DMS 273 treated with DMSO at 0.1 percent for 48 hours (cell line): ENCODE measurements at places on chromosomes 5 and 9.

DNA sequence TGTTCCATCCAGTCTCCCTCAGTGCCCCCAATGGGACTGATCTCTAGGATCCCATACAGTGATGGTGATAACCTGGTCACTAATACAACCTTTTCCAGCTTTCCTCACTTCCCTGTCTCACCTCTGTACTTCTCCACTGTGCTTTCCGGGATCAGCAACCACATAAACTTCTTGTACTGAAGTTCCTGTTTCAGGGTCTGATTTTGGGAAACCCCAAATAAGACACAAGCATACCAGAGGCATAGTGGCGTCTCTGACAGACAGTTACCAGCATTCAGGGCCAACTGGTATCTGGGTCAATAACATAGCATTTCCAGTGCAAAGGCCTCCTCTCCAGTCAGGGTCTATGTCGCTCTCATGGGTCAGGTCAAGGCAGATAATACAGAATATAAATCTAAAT, 64.3 kb downstream of the GLDC start:
- no peak for DNase-seq

DNA sequence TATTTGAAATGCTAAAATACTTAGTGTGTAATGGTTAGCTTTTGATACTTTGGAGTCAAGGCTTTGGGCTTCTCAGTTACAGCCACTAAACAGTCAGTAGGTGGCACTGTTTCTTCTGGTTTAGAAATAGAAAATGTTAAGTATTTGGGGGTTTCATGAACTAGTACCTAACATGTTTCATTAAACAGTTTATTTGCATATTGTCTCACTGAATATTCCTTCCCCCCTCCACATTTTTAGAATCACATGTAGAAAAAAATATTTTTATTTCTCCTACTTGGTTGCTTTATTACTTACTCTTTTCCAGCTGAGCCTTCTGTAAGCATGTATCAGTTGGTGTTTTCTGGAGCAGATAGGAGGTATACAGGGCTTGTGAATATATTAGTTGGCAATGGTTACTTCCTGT, 48.0 kb downstream of the IPO11 start:
- DNase-seq, result no peak

GRCh38 chr5:119275601-119276173, 80.1 kb upstream of the TNFAIP8 start:
- no peak for DNase-seq

DNA sequence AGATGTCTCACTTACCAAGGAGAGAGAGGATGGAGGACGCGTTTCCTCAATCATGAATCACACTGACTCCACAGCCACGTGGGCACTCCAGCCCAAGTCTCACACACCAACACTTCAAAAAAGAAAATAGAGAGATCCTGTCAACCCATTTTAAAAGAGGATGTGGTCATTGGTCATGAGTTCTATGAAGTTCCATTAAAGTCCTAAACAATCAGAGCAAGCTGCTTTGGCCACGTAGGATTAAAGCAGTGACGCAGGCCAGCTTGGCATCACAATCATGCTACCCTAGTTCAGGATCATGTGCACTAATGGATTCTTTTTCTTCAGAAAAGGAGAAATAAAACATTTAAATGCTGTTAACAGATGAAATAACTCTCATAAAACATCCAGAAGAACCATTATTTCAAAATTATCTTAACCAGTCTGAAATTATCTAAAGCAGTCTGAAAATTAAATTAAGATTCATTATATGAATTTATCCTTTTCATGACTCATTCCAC, 108.1 kb downstream of the SEMA5A start:
- no peak for DNase-seq

GRCh38 chr9:117101008-117101407, 313.8 kb downstream of the ASTN2 start:
- no peak for DNase-seq

DNA sequence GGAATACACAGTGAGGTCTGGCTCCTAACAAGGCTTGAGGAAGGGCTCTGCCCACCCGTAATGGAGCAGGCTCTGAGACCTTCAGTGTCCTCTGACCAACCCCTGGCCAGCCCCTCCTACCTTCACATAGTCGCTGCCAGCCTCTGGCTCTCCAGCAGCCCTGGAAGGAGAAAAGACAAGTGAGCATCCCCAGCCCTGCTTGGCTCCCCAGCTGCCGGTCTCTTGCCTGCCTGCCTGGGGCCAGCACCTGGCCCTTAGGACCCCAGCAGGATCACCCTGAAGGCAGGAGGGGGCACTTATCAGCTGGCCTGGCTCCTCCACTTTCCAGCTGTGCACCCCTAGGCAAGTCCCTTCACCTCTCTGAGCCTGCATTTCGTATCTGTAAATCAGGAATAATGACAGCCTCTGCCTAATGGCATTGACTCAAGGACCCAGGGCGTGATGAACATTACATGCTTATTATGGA, 16.9 kb downstream of the SH2D3C start:
- DNase-seq, result no peak

DNA sequence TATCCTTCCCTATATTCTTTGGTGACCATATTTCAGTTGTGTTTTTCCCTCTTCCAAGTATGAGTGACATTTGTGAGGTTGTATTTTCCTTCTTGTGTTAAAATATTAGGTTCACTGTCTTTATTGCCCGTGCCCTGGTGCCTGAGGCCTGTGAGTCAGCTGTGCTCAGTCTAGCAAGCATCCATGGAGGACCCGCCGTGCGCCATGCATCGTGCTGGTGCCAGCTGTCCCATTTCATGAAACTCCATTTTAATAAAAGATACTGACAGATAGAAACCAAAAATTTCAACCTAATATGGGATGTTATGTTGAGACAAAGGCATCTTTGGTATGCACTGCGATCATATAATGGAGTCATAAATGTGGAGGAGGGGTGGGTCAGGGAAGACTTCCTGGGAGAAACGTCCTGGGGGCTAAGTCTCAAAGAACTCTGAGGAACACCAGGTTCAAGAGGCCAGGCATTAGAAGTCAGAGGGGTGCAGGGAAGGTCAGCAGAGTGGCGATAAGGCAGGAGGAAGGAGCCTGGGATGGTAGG, 34.0 kb upstream of the FGF1 start:
- no peak for DNase-seq

DNA sequence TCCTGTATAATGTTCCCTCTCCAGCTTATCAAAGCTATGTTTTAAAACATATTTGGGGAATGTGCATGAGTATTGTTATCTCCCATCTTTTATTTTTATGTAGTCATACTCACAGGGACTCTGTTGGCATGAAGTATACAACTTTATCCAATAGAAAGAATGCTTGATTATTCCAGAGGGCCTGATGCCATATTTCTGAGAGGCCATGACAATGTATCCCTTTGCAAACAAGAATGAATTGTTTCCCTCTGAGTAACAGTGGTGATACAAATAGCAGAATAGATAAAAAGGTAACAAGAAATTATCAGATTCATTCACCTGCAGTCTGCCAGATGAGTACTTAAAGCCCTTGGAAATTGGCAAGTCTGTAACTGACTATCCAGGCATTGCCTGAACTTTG, 125.9 kb downstream of the PLK2 start:
- no peak for DNase-seq

DNA sequence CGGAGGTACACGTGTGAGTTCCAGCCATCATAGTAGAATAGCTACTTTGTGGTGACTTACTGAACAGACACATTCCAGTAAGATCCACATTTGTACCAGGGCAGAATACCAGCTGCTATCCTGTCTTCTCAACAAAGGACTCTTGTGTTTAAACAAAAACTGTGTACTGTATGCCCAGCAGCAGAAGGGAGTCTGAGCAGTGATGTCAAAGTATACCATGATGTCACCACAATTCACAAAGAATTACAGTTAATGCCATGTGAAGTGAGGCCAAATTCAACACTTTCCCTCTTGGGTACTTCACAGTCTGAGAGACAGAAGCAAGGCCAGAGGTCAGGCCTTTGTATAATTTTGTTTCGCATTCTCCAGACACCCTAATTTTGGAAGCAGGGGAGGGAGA, 137.0 kb downstream of the ADAMTSL1 start:
- no peak for DNase-seq

- no peak for DNase-seq
Observed at GRCh38 chr9:136407911-136408310, 2.5 kb downstream of the ENTR1 start.

DNA sequence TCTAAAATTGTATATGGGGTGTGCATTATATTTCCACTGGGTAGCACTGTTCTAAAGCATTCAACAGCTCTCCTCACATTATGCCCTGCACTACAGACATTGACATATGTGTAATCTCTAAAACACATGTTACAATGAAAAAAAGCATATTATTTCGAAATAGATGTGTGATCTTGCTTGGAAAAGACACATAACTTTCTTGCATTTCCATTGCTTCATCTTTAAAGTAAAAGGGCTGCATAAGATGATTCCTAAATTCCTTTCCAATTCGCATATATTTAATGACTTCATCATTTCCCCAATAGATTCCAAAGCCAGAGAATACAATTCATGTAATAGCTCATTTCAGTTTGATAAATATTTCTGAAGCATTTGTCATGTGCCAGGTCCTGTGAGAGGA, 566.9 kb downstream of the PDE4D start:
- DNase-seq, result no peak

DNA sequence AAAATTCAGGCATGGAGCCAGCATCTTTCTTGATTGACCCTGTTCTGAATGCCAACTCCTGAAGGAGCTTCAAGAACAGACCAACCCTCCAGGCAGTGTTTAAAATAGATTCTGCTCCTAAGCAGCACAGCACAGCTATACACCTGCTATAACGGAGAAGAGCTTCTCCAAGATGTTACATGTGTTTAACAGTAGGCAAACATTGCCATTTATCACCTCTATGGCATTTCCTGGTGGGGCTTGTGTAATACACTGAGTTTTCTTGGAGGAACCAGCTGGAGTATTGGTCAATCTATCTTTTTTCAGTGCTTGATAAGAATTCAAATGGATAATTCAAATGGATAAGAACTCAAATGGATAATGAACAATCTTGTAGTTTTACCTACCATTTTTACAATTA, 615.1 kb downstream of the CDH12 start:
- DNase-seq, result no peak

GRCh38 chr5:93497096-93497495, 83.9 kb downstream of the NR2F1-AS1 start:
- DNase-seq, result no peak

GRCh38 chr5:16306812-16307211, 127.2 kb upstream of the MARCHF11 start:
- no peak for DNase-seq

DNA sequence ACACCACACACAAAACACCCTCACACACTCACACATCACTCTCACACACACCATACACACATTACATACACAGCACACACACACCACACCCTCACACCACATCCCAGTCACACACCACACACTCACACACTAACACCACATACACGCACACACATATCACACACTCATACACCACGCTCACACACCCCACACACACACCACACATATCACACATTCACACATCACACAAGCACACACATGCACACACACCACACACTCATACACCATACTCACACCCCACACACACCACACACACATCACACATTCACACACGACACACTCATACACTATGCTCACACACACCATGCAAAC, 543 bp upstream of the UBE2QL1 start:
- DNase-seq, result no peak

DNA sequence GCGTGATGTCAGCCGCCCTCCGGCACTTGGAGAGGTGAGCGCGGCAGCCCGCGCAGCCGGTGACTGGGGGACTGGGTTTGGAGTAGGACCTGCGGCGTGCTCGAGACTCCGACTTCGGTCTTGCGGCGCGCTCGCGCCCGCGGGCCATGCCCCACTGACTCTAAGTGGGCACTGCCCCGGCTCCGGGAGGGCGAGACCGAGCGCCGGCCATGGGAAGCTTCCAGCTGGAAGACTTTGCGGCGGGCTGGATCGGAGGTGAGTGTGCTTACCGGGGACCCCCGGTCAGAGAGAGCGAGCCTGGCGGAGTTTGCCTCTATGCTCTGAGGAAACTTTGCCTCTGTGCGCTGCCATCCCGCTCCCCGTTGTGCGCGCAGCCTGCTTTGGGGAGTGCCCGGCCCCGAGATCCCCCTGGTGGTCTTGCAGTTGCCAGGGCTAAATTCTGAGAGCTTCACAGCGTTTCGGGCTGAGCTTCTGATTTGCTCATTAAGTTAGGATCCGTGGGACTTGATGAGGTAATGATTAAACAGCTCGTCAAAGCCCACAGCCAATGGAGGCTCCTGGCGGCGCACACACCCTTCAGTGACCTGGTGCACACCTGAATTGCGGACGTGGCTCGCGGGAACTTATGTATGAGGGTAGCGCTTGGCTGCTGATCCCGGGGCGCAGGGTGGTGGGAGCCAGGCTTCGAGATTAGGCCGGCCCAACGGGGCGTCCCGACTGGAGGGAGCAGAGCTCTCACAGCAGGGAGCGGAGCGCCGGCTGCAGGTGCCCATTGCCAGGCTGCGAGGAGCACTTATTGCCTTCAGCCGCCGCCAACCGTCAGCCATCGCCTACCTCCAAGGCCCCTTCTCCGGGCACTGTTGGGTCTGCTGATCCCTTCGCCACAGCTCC, at the start of gene SLC25A48:
Gene SLC25A48 (plus strand): TSS at position 25 of the 891 bp plus-strand sequence. CDS start 185 bp downstream, at position 210.
- peak; percentile 67 for DNase-seq

DNA sequence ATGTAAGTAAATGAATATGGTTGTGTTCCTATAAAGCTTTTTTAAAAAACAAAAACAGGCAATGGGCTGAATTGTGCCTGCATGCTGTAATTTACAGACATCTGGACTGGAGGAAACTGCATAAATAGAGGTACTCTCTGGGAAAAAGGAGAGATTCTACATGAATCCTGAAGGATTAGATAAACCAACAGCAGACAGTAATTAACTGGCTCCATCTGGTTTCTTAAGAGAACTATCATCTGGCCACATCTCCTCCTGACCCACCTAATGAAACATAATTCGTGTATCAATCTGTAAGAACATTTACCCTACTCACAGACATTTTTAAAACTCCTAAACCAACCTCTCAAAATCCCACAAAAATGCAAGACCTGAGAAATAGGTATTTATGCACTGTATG, 528.1 kb upstream of the ST8SIA4 start:
- DNase-seq, result peak; percentile 62

DNA sequence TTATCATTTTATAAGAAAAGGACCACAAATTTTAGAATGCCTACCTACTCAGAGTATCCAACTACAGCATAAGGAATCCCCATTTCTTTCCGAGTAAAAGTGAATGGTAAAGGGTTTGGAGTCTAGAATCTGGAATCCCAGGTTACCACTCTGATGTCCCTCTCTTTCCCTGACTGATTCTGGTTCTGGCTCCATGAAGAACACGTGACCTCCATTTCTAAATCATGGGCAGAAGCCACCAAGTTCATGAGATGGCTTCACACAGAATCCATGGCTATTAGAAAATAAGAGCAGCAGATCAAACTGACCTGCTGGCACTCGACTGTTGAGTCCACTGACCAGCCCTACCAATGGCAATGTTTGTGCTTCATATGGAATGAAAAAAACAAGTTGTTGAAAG, 40.7 kb downstream of the PFDN1 start:
- DNase-seq, result no peak

DNA sequence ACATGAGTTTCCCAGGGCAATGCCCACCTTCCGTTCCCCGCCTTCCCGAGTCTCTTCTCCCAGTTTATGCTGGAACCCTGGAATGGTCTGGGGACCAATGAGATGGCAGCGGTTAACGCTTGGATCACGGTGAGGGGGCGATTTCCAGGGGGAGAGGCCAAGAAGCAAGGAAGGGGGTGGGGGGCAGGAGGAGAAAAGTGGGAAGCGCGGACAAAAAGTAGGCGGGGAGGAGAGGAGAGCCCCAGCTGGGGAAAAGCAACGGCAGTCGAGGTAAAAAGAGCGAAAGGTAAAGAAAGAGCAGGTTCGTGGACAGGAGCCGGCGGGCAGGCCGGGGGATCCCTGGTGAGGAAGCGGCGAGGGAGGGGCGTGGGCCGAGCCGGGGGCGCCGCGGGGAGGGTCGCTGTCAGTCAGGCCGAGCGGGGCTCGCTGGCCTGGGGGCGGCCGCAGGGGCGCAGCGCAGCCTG, 508 bp upstream of the SNCAIP start:
- DNase-seq, result no peak

- DNase-seq, result no peak
Observed at GRCh38 chr5:181061645-181062044, 21.6 kb downstream of the BTNL9 start.
